ENCODE measurements at places on chromosomes 2 and 18.

DNA sequence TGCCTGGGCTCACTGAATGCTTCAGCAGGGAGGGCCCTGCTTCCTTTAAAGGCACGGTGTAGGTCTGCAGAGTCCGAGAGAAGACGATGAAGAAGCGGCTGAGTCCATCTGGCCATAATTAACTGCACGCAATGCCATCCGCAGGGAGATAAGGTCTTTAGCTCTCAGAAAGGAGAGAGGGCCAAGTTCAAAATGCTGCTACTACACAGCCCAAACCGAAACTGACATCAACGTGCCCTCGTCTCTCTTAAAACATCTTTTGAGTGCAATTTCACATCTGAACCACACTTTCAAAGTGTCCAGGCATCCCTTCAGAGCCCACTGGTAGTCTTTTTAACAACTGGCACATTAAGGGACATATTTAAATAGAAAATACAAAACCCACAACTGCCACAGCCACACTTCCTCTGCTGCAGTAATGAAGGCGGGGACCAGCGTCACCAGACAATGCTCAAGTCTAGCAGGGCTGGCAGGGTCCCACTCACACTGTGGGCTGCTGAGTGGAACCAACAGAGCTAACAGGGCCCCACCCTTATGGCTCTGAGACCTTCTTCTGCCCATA is 35.8 kb downstream of the ST3GAL5 start:
- DNase-seq, result peak; percentile 27

DNA sequence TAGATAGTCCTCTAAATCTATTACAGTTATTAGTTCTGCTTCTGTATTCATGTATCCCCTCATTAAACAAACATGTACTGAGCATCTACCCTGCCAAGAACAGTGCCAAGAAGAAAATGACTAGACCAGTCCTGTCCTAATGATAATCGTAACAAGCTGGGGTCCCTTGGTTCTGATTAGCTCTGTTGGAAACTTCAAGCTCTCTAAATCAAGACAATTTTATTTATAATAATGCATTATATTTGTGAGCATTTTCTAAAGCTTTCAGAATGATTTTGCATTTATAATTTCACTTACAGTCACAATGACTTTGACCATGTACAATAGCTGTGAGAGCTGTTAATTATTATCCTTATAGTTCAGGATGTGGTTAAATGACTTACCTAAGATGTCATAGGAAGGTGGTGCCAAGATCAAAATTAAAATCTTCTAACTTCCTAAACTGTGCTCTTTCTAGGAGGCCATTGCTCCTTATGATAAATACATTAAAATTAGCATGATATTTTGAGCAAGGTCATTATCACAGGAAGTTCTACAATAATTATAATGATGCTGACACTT is 336.5 kb upstream of the SLC39A10 start:
- DNase-seq, result no peak

- DNase-seq, result no peak
Observed at GRCh38 chr18:76960528-76961035, 138.2 kb downstream of the ZNF236 start.

DNA sequence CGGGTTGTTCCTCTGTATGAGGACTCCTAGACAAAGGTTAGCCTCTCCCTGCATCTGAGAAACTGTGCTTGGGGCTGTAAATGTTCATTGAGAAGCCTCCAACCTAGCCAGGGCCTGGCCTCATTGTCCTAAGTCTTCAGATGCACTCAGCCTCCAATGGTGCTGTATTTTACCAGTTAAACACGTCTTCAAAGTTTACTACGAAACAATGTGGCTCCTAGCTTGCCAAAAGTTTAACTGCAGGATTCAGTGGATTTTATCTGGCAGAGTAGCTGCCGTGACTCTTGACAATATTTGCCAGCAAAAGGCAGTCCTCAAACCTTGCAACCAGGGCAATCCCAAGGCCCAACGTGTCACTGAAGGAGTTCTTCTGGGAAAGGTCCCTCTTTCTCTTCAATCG is 1.1 kb downstream of the PID1 start:
- no peak for DNase-seq

DNA sequence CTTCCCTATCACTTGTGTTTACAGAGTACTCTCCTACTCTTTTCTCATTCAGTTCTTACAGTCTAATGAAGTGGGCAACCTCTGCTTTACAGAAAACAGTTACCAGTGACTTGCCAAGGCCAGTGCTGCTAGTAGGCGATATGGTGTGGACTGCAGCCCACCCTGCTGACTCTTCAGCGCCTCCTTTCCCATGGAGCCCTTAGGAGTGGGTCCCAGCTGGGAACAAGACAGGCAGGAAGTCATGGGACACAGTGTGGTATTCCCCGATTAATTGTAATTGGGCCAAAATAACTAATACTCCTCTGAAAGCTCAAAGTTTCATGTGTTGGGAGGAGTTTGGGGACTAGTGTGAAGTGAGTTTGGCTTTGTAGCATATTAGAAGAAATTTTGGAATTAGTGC is 120.1 kb upstream of the EML6 start:
- no peak for DNase-seq

GRCh38 chr2:64352292-64352691 is 101.7 kb upstream of the LGALSL start:
- DNase-seq, result no peak

- DNase-seq, result no peak
Observed at GRCh38 chr2:17035010-17035409, 369.4 kb upstream of the CYRIA start.

DNA sequence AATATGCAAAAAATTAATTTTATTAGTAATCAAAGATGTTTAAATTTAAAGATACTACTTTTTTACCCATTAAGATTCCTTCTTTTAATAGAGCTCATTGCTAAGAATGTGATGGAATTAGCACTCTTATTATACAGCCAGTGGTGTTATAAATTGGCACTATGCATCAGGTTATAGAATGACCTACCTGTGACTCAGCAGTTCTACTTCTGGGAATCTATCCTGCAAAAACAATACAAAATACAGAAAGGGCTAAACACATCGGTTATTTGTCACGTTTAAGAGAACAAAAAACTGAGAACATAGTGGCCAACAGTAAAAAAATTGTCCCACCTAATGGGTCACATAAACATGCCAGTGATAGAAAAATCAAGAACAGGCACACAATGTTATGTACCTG is 9.4 kb upstream of the ADD2 start:
- DNase-seq, result no peak

DNA sequence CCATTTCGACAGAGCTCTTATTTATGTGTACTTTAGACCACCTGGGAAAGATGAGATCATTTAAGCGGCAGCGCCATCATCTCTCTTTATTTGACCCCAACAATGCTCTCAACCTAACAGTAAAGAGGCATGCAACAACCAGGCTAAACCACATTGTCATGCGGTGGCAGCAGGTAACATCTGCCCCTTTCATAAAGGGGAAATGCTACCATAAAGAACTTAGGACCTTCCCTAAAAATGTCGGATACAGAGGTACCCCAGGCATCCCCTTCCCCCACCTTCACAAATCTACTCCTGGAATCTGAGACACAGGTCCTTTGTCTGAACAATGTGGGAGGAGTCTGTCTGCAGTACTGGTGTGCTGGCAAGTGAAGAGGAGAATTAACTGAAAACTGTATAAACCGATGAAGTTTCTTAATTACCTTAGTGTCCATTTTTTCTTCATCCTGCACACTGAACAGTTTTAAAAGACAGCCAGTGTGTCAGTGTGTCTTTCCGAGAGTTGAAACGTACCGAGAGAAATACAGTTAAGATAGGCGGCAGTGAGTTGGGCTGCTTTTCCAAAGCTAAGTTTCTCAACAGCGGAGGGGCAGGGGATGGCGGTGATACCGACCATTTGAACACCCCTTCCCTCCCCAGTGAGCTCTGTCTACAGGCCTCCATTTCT is 1.9 kb downstream of the MEX3C start:
- peak; percentile 50 for DNase-seq

- no peak for DNase-seq
Observed at GRCh38 chr2:191183081-191183480, 32.3 kb upstream of the STAT4 start.

- DNase-seq, result no peak
Observed at GRCh38 chr2:128197059-128197458, 106.1 kb downstream of the UGGT1 start.

- DNase-seq, result peak; percentile 81
Observed at GRCh38 chr2:101151146-101151858, at the start of gene TBC1D8. TSS of gene TBC1D8 (minus strand) at chr2:101151382. CDS start at chr2:101151253, 129 bp downstream.

GRCh38 chr2:145273840-145274239 is 753.9 kb upstream of the ZEB2 start:
- peak; percentile 7 for DNase-seq

- no peak for DNase-seq
Observed at GRCh38 chr2:218437969-218438368, 19.0 kb downstream of the VIL1 start.

GRCh38 chr18:35707674-35708073 is 126.1 kb downstream of the GALNT1 start:
- no peak for DNase-seq
